ENCODE measurements at places on chromosomes 6 and 20.

GRCh38 chr6:130811932-130812331 is 15.3 kb upstream of the SMLR1 start:
- no peak for DNase-seq

- DNase-seq = no peak
These were observed 4.8 kb downstream of the EEF1A2 start for GRCh38 chr20:63494084-63494419.

DNA sequence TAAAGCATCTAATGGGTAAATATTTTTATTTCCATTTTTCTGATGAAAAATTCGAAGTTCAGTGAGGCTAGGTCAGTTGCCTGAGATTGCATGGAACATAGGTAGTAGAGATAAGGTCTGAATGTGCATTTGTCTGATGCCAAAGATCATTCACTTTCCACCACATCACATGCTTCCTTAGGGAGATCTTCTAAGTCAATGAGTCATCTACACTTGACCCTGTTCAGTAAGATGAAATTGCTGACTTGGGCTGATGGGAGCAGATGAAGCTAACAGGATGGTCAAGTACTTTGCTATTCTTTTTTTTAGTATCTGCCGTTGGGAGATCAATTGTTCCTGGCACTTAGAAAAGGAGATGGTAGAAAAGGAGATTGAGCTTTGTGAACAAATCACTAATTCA is 511.3 kb downstream of the PHF3 start:
- DNase-seq = no peak

GRCh38 chr20:37413023-37413334 is 67.0 kb downstream of the SRC start:
- DNase-seq = no peak

GRCh38 chr6:3540253-3540820 is 83.5 kb upstream of the SLC22A23 start:
- no peak for DNase-seq

GRCh38 chr6:71886184-71887005 is at the start of gene RIMS1:
Gene RIMS1, plus strand, starts transcription at chr6:71886550. Its CDS starts 474 bp downstream, at chr6:71887024.
- no peak for DNase-seq

DNA sequence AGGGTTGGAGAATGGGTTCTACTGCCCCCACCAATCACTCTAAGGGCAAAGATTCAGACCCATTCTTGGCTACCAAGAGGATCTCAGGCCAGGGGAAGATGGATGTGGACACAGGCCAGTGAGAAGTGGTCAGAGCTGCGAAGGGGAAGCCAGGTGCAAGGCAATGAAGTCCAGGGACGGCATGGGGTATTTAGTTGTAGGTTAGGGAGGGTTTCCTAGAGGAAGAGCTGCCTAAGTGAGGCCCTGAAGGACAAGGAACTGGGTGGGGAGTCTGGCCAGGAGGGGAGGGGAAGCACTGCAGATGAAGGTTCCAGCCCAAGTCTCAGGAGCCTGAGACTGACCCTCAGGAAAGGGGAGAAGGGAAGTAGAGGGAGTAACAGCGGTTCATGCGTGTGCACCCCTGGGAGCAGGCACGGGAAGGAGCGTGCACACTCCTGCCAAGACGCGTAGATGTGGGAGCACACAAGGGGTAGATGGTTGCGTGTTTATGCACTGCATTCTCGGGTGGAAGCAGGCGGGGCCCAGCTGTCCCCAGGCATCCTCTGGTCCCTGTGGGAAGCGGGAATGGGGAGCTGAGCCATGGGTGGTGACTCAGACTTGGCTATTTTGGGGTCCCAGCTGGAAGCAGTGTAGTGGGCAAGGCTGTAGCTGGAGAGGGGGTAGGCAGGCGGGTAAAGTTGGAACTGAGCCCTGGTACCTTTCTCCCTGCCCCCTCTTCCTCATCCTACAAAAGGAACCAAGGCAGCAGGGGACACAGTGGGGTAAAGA is 3.3 kb downstream of the ACTL10 start:
- no peak for DNase-seq

GRCh38 chr6:80930376-80930775 is 822.1 kb downstream of the TENT5A start:
- no peak for DNase-seq

GRCh38 chr6:39700362-39700761 is 24.8 kb downstream of the KIF6 start:
- no peak for DNase-seq

- DNase-seq = peak; percentile 43
These were observed 1.9 kb downstream of the KATNA1 start for GRCh38 chr6:149646599-149646998.

DNA sequence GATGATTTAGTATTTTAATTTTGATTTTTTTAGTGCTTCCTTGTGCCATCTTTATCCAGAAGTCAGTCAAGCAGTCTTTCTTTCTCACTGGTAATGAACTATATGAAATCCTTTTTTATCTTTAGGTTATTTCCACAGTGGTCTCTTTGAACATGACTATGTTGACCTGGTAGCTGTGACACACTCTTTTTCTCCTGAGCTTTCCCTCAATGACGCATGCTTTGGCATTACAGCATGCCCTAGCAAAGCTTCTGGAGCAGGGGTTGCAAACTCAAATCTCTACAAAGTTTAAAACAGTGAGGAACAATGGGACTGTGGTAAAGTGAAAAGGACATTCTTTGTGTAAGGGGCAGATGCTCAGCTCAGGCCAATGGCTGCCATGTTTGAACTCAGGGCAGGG is 4.5 kb upstream of the PLAGL1 start:
- DNase-seq = no peak

DNA sequence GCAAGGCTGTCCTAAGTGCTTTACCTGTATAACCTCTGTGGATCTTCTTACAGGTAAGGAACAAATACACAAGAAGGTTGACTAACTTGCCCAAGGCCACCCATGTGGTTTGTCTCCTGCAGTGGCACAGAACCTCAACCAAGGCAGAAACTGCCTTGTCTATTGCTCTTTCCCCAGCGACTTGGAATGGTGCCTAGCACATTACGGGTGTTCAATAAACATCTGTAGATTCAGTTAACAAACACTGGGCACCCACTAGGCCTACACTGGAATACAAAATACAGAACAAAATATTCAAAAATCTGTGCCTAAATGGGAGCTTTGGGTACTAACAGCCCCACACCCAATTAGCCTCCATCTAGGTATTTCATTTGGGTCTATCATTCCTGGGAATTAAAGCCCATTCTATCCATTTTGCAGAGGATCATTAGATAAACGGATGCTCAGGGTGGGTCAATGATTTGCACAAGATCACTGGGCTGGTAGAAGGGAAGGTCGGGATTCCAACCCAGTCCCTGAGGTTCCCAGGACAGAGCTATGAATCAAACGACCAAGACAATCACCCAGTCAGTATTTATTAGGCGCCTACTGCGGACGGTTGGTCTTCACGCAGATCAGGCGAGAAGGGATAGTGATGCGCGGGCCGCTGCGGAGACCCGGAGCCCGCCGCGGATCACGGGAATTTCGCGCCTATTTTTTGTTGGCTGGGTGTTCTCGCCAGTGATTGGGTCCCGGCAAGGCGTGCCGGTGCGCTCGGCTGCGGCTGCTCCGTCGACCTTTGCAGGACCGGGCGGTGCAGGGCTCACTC is at the start of gene STK35:
Gene STK35, plus strand, starts transcription at position 771 of the 808 bp plus-strand sequence. CDS start 55 bp downstream, outside the sequence.
- DNase-seq = peak; percentile 9

DNA sequence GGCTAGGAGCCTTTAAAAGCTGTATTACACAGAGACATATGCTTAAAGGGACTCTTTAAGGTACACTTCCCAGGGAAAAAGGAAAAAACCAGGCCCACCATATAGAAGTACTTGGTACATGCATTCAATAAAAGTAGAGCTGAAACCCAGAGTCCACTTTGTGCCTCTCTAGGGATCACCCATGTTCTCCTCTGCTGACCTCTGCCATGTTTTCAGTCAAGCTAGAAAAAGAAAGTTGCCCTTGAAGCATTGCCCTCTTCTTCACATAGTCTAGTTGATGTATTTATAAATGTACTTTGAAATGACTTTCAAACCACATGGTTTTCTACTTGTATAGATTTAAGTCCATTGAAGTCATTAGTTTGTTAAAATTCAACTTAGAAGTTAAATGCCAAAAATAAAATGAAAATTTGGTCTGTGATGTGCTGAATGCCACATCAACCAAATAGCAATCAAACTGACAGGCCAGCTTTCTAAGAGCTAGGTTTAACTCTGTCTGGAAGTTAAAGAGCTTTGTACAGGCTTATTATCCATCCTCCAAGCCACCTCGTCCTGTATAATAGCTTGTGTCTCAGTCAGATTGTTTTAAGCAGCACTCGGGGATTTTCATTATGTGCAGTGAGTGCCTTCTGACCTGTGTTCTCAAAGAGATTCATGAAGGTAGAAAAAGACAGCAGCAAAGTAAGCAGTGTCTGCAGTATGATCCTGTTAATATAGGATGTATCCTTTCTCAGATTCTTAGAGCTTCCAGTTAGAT is 238.6 kb upstream of the PLN start:
- no peak for DNase-seq

DNA sequence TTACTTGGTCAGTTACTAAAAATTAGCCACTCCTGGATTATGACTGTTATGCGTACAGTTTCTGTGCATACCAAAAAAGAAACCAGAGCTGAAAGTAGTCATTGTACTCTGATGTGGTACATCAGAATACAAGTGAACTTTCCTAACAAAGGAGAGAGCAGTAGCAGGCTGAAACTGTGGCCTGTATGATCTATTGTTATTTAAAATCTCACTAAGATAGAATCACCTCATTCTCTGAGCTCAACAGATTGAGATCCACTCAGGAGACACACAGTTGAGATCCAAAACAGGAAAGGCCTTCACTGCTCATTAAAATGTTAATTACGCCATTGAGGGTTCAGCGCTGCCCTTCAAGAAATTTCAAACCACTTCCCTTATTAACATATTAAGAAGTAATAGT is 576.4 kb downstream of the LMBRD1 start:
- DNase-seq = no peak

GRCh38 chr6:168877821-168878282 is 375.8 kb downstream of the THBS2 start:
- DNase-seq = no peak

- no peak for DNase-seq
These were observed 187.1 kb downstream of the BCAS1 start for GRCh38 chr20:53883098-53883911.

DNA sequence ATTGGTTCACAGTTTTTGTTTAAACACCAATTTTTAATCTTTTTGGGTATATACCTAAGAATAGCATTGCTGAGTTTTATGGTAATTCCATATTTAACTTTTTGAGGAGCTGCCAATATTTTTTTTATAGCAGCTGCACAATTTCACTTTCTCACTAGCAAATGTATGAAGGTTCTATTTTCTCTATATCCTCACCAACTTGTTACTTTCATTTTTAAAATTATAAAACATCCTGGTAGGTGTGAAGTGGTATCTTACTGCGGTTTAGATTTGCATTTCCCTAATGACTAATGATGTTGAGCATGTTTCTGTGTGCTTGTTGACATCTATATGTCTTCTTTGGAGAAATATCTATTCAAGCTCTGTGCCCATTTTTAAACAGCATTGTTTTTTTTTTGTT is 452.1 kb downstream of the GRIK2 start:
- no peak for DNase-seq

GRCh38 chr20:24736844-24737211 is 212.2 kb upstream of the CST7 start:
- DNase-seq = no peak

DNA sequence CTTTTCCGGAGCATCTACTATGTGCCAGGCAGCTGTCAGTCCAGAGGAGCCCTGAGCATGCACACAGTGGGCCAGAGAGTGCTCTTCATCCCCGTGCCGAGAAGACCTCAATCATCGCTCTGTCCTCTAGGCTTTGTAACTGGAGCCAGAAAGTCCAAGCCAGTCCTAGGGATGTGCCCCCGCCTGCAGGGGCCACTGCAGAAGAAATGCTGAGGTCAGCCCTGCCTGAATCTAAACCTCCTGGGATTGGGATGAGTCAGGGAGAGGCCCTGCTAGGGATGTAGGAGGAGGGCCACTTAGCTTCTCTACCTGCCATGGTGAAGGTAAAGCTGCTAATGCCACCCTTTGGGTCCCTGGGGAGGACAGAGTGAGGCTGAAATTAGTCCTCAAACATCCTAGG is 146.8 kb downstream of the CDC5L start:
- no peak for DNase-seq

DNA sequence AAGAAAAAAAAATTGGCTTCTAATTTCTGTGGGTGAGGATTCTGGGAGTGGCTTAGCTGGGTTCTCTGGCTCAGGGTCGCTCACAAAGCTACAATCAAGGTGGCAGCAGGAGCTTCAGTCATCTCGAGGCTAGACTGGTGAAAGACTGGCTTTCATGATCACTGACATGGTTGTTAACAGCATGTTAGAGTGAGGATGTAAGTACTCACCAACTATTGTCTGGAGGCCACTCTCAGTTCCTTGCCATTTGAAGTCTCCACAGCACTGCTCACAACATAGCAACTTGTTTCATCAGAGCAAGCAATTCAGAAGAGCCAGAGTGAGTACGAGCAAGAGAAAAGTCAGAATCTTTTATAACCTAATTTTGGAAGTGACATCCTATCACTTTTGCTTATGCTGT is 145.7 kb upstream of the PRSS16 start:
- no peak for DNase-seq

- DNase-seq = no peak
These were observed 56.8 kb downstream of the PRDM1 start for GRCh38 chr6:106142876-106143431.

- no peak for DNase-seq
These were observed 16.0 kb downstream of the TAF11 start for GRCh38 chr6:34871853-34872252.

DNA sequence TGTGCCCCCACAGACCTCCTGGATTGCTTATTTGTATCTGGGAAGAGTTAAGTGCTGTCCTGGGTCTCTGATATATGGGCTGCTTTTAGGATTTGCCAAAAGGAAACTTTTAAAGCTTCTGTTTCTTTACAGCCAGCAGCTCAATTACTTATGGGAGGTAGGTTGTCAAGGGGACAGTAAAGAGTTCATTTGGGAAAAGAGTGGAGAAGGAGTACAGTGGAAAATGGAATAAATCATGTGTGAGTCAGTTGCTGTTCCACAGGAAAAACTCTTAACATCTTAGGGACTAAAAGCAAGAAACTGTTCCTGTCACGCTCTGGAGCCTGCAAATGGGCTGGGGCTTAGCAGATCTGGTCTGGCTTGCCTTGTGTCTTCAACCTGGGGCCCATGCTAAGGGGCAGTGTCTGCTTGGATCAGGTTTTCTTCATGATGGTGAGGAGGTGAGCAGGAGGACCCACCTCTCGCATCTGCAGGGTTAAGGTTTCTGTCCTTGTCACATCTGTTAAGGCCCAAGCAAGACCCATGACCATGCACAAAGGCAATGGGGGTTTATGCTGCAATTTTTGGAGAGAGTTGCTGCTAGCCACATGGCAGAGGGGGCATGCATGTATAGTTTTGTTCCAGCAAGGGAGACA is 8.7 kb upstream of the CST1 start:
- no peak for DNase-seq

DNA sequence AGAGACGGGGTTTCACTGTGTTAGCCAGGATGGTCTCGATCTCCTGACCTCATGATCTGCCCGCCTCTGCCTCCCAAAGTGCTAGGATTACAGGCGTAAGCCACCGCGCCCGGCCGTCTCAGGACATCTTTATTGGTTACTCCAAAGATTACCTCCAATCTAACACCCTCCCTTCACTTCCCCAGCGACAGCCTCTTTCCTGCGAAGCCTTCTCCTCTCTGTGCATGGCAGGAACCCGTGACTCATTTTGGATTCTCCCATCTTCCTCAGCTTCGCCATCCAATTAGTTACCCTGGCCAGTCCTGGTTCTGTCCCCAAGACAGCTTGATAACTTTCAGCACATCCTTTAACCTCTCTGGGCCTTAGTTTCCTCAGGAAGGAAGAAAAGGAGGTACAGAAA is 51.3 kb upstream of the TOX2 start:
- no peak for DNase-seq
